Epithelial cell of proximal tubule (primary cell): ENCODE measurements at places on chromosomes 6 and 20. TPM values are rescaled to one million over a fixed set of nuclear protein-coding genes. Genes with fewer than 3 reads are reported as not detected.

Gene MEP1A
- total RNA-seq = not detected in 2 replicates

DNA sequence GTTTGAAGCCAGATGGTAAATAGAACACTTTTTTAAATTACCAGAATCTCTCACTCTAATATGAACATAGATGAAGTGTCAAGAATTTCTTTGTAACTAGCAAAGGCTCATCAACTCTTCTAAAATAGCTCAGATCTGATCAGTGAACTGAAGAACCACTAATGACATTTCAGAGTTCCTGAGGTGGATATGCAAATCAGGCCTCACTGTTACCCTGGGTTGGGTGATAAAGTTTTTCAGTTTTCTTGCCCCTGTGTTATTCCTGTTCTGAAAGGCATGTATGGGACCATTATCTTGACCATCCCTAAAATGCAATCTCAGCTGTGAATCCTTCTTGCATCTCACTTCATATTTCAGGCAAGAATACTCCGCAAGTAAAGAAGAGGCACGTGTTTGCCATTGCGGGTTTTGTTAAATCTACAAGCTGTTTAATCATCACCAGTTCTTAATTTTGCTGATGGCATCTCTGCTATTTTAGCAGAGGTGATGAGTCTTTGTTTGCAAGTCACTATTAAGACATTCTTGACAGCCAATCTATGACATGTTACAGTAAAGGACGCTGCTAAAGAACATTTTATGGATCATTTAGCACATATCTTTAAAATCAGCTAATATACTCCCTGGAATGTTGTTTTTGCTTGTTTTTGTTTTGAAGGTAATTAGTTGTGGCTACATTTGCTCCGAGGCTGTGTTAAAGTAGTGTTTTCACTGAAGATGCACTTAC lies 47.9 kb downstream of the KHDC1L start:
- DNase-seq = no peak

GRCh38 chr6:48067886-48068277 lies 43.1 kb downstream of the PTCHD4 start:
- no peak for DNase-seq

DNA sequence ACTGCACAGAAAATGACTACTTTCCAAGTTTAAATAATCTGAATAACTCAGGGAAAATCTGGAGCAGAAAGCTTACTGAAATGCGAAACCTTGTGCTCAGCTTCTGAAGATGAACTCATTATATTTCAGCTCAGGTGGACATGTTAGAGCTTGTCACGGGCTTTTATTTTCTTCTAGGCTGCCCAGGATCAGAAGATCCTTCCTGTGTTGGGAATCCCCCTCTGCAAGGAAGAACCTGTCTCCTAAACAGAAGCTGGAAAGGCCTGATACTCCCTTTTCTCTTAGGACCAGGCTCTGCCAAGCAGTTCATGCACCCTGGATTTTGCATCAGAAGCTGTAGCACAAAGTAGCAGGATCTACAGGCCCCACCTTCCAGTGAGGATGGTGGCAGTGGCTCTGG lies 5.1 kb upstream of the SLC2A12 start:
- DNase-seq = no peak

Gene OXT
- 0.43 TPM in 1 of 2 replicates, not detected in the other for total RNA-seq

- no peak for DNase-seq
Measured at GRCh38 chr6:27136978-27137814, 110.3 kb upstream of the PRSS16 start.

- DNase-seq = no peak
Measured at GRCh38 chr20:49646126-49646525, 67.6 kb downstream of the B4GALT5 start.

DNA sequence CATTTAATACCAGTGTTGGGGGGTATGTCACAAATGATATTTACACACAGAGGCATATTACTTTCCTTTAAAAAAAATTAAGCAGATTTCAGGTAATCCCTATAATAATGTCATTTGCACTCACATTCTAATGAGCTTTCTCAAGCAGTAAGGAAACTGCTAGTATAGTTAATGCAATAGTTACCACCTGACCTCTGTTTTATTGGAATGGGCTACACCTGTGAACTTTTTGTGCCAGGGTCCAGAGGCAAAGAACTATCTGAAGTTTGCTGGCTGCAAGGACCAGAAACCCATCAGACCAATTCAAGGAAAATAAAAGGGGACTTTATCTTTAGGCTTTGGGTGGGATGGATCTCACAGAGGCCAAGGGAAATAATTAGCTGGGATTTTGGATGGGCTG lies 2.9 kb upstream of the ZHX3 start:
- DNase-seq = no peak

Gene SLC22A3
- total RNA-seq = 2.2 and 4.2 TPM in 2 replicates

DNA sequence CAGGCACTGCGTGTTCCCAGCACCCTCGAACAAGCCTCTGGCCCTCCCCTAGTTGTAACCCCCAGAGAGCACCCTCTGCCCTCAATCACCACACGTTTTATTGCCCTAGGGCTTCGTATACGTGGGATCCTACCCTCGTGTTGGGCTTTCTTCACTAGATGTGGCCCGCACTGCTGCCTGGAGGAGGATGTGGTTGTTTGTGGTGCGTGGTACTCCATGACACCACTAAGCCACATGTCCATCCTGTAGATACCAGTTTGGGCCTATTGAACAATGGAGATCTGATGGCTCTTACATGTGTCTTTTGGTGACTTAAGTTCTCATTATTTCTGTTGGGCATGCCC lies 17.0 kb downstream of the SLC2A4RG start:
- no peak for DNase-seq

- DNase-seq = no peak
Measured at GRCh38 chr20:61288331-61288784, 36.3 kb downstream of the CDH4 start.

DNA sequence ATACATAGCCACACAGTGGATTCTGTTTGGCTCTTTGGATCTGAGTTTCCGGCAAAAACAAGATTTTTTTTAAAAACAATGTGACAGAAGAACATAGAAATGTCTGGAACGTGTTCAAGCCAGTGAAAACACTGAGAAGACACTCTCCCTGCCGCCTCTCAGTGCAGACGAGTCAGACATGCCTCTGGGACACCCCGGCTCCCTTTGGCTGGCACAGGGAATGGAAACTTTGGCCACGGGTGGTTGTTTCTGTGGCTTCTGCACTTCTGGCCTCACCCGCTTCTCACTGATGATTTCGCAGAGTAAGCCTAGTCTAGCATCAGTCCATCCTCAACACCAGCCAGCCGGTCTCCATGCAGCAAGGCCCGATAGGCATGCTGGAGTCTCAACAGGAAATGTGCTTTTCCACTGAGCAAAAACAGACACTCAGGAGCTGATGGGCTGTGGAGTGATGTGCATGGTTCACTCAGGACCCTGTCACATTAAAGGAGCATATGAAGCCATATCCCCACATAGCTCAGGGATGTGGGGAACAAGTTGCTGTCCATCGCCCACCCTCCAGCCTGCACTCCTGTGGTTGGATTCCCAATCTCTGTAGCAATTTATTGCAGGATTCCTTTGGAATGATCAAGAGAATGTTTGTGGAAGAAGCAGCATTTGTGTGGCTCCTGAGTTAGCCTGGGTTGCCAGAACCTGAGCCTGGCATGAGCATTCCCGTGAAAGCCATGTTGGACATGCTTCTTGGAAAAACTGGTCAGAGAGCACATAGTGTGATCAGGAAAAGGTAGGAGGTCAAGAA lies 262.0 kb upstream of the RIN2 start:
- no peak for DNase-seq

Gene MYB
- total RNA-seq = 1.4 and 2.7 TPM in 2 replicates

DNA sequence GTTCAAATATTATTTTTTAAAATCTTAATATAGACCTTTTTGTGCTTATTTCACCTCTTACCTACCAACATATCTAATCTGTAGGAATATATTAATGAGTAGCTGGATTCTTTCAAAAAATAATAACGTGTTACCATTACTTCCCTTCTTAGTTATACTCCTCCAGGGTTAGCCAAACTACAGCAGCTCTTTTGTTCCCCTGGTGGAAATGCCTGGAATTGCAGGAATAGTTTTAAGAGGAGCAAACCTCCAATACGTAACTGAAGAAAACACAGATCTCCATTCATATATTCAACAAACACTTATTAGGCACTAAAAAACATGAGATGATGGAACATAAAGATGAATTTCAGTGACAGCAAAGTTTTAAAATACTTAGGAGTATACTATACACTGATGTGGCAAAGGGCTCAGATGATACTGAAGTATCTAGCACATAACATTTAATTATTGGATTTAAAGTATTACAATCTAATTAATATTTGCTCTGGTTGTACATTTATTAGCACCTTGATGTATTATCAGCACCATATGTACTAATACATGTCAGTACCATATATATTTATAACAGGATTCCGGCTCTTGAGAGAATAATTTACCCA lies 78.3 kb downstream of the TBX18 start:
- DNase-seq = no peak

- DNase-seq = no peak
Measured at GRCh38 chr6:34028691-34029360, 117.1 kb downstream of the GRM4 start.

DNA sequence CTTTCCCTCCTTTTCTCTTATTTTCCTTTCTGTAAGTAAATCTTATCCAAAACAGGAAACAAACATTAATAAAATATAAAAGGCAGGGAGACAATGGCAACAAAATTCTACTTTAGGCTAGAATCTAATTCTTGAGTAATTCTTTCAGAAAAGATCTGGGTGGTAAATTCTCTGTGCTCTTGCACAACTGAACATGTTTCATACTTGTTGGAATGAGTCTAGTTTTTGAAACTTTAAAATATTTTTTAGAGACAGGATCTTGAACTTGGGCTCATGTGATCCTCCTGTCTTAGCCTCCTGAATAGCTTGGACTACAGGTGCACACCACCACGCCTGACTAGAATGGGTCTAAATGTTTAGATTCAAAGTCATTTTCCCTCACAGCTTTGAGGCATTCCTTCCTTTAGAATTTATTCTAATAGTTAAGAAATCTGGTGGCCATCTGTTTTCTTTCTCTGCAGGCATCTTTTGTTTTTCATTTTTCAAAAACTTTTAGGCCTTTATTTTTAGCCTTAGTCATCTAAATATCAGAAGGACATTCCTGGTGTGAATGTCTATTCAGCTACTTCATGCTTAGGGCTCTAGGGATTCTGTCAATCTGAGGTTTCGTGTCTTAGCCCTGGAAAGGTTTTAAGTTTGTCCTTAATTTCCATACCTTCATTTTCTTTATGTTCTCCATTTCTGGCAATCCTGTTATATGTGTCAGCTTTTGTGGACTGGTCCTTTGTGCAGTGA lies 76.5 kb downstream of the CDKAL1 start:
- no peak for DNase-seq
